NCI-H345 (cell line): ENCODE measurements at places on chromosomes 7 and 10.

DNA sequence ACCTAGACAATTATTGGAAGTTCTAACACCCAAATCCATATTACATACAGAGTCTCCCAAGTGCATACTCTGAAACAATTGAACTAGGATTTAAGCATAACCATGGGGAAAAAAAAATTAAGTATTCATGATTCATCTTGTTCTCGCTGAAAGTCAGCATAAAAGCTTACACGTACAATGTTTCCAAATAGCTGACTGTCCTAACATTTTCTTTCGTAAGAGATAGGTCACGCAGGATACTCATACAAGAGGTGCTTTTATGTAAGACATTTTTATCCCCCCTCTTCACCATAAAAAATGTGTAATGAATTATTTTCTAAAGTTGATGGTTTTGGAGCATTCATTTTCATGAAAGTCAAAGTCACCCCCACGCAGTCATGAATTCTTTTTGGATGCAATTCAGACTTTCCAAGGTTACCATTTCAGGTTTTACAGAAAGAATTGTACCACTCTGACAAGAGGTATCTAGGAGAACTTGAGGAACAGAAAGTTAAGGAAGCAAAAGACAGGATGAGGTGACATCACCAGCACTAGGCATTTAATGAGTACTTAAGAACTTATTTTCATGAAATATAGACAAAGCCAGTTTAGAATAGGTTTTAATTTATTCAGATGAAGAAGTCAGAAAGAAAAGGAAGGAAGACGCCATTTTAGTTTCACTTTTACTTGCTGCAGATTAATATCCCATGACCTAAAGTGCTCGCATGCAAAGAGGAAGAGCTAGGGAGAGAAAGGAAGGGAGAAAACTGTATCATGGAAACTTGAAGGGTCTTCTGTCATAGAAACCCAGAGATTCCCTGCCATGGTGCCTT is 55.8 kb downstream of the TMEM26 start:
- DNase-seq = no peak

GRCh38 chr7:112494656-112495055 is 13.9 kb downstream of the LSMEM1 start:
- DNase-seq = no peak

DNA sequence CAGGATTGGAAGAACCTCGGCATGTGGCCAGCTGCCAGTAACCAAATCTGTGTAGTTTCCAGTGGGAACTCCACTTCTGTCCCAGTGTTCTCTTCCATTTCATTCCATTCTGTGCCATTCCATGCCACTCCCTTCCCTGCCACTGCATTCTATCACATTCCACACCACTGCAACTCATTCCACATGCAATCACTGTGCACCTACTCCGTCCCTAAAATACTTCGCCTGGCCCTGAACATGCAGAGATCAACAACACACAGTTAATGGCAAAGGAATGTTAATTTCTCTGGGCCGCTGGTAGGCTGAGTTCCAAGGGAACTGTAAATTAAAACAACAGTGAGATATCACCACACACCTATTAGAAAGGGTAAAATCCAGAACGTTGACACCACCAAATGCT is 64.8 kb downstream of the AKR1B1 start:
- DNase-seq = no peak

- DNase-seq = peak; percentile 29
These were observed 441 bp downstream of the BMI1 start for GRCh38 chr10:22321156-22321923.

GRCh38 chr7:147245274-147245673 is 1128.7 kb downstream of the CNTNAP2 start:
- DNase-seq = peak; percentile 21

GRCh38 chr10:117666166-117666565 is 123.6 kb downstream of the EMX2 start:
- no peak for DNase-seq

- DNase-seq = no peak
These were observed 94.0 kb upstream of the RAB18 start for GRCh38 chr10:27410153-27410552.

- no peak for DNase-seq
These were observed 4.2 kb downstream of the CPVL start for GRCh38 chr7:29142021-29142727.

DNA sequence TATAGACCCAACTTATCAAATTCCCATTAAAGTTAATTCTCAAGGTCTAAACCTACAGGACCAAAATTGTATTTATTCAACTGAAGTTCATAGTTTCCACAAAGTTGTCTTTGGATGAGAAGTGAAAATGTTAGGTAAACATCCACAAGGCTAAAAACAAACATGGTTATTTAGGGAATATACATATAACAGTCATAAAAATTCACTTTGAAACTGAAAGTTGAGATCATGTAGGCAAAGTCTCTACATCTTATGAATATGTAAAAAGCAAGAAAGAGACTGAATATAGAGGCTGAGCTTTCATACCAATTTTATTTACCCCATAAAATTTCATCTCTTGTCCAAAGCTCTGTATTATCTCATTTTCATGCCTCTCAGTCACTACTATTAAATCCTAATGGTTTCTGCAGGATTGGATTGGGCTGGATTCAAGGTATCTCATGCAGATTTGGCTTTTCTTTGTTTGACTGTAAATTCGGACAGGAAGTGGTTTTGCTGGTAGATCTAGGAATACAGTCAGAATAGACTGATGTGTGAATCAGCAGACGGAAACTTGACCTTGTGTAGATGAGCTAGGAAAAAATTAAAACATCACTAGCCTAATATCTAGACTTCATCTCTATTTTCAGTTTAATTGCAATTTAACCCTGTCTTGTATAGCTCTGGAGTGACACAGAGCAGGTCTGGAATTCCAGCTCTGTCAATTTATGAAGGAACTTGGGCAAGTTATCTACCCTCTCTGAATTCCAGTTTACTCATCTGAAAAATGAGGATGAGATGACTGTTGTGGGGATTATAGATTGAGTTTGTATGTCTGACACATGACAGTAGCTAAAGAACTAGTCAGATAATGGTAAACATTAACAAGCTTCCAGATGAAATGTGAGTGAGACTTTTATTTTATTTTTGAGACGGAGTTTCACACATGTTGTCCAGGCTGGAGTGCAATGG is 27.3 kb upstream of the SKAP2 start:
- DNase-seq = no peak

- no peak for DNase-seq
These were observed 42.5 kb downstream of the ABLIM1 start for GRCh38 chr10:114615600-114616007.

- DNase-seq = no peak
These were observed 125.8 kb downstream of the DLG5 start for GRCh38 chr10:77800738-77801266.

DNA sequence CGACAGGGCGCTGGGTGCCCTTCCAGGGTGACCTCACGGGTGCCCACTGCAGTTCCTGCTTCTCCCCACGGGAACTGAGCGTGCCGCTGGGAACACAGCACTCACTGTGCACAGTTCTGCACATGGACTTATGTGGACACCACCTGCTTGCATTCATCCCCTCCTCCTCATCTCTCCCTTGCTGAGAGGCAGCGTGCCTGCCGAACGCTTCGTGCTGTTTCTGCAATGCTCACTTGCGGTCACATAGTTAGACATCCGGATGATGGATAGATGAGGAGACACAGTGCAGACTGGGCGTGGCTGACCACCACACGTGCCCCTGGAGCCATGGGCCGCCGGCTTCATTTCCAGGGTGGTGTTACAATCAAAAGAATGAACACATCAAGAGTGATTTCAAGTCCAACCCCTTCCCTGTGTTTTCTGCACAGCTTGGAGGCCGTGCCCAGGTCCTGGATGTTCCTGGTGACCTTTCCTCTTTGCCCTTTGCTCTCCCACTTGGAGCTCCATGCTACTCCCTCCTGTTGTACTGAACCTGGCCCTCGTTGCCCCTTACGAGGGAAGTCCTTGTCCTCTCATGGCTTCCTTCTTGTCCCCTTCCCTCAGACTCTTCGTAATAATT is 119.4 kb downstream of the VIPR2 start:
- DNase-seq = no peak

- DNase-seq = no peak
These were observed 20.9 kb upstream of the DNAJB12 start for GRCh38 chr10:72375585-72375984.

DNA sequence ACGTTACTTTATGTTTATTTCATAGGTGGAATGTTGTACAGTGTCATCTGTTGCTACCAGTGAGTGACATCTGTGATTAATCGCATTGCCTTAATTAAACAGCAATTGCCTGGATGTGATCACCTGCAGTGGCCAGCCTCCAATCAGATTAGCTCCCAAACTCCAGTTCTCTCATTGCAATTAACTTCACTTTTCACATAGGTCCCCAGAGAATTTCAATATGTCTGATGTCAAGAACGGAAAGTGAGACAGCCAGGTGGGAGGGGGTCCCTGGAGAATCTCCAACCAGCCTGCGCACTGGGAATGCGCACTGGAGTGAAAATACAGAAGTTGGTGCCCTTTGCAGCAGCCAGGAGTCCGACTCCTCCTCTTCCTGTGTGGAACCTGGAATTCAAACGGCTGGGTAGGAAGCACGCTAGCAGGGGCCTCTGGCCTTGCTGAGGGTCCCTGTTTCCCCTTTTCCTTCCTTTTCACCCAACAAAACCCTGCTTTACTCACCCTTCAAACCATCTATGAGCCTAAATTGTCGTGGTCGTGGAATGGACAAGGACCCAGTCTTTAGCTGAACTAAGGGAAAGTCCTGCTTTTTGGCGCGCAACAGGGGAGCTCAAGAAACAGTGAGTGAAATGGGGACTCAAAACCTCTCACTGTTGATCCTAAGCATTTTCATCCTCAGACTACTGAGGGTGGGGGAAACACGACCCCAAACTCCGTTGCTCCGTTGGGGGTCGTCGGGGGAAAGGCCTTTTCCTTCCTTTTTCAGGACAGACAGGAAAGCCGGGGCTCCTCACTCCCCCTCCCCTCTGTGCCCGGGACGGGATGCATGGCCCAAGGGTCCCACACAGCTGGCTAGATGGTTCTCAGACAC is 1355.5 kb upstream of the LRRTM3 start:
- no peak for DNase-seq

DNA sequence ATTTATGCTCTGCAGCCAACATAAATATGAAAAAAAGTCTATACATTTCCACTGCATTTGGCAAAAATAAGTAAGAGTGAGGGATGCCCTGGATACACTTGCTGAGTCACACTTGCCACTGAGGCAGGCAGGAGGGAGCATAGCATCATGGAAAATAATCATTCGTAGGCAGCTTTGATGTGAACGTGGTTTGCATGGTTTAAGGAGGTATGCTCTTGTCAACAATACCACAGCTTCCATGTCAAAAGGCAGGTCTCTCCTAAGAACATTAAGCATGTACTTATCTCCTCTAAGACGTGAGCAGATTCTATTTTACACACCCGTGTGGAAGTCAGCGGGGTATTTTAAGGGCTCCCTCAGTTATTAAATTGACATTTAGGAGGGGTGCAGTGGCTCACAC is 89.2 kb upstream of the WDR11 start:
- no peak for DNase-seq

GRCh38 chr10:4059471-4060138 is 274.6 kb upstream of the KLF6 start:
- DNase-seq = no peak

DNA sequence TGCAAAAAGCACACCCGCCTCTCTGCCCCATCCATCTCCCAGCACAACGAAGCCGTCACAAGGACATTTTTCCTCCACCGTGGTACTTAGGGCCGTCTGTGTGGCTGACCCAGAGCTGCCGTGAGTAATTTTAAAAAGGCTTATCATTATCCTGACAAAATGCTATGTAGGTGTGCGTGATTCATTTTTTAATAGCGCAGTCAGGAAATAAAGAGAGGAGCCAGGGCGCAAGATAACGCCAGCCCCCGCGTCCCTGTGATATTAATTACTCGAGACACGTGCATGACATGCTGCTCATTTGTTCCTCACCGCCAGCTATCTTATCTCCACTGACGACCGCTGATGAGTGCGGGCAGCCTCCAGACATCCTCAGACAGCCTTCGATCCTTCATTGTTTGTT is 332.7 kb upstream of the PFKP start:
- DNase-seq = no peak

- DNase-seq = no peak
These were observed 24.4 kb downstream of the GNG11 start for GRCh38 chr7:93945756-93946535.

DNA sequence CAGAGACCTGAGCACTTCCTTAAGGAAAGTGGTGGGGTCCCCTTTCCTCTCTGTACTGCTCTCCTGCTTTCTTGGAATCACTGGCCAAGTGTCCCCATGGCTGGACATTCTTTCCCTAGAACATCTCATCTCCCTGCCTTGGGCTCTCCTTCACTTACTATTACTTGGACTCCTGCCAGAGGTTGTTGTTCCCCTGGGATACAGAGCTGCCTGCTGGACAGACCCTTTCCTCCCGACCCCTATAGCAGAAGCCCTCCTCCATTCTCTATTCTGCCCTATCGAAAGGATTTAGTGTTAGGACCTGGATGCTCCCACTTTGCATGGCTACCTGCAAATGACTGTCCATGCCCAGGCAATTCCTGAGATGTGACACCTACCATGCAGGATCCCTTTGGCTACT is 164.3 kb upstream of the PODXL start:
- no peak for DNase-seq

- DNase-seq = no peak
These were observed 22.7 kb downstream of the CDHR3 start for GRCh38 chr7:105985672-105986215.

- DNase-seq = no peak
These were observed 58.9 kb downstream of the MICALL2 start for GRCh38 chr7:1400371-1400770.

GRCh38 chr7:132383962-132384361 is 192.3 kb downstream of the PLXNA4 start:
- DNase-seq = no peak

DNA sequence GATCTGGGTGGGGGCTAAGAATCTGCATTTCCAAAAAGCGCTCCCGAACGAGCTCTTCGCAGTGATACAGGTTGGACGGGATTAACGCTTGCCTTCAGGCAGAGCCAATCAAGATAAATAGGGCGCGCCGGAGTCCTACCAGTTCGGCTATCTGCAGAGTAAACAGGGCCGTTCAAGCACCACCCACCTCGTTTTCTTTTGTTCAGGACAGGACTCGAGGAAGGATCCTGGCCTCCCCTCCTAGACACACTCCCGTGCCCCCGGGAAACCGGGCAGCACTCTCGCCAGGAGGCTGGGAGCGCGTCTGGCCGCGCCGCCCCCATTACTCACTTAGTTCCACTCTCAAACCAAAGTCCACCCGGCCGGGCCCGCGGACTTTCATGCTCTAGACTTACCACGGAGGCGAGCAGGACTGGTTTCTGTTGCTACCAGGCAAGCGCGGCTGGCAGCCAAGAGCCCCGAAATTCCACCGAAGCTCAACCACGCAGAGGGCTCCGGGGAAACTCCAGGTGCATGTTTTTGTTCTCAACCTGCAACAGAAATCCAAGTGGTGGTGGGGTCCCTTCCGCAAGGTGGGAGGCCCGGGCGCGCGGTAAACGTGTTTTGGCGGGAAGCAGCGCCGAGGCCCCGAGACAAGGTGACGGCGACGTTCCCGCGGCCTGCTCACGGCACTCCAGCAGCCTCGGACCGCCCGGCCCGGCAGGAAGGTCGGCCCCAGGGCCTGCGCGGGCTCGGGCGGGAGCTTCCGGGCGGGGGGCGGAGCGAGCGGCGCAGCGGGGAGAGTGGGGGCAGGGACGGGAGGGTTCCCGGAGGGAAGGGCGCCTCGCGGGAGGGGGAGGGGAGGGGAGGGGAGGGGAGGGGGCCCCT is 12.7 kb downstream of the HNRNPF start:
- peak; percentile 82 for DNase-seq

GRCh38 chr7:142412551-142413193 is 154.8 kb upstream of the PRSS58 start:
- DNase-seq = no peak
